Renal cortical epithelial cell (primary cell): ENCODE measurements at places on chromosomes 6 and 20.

DNA sequence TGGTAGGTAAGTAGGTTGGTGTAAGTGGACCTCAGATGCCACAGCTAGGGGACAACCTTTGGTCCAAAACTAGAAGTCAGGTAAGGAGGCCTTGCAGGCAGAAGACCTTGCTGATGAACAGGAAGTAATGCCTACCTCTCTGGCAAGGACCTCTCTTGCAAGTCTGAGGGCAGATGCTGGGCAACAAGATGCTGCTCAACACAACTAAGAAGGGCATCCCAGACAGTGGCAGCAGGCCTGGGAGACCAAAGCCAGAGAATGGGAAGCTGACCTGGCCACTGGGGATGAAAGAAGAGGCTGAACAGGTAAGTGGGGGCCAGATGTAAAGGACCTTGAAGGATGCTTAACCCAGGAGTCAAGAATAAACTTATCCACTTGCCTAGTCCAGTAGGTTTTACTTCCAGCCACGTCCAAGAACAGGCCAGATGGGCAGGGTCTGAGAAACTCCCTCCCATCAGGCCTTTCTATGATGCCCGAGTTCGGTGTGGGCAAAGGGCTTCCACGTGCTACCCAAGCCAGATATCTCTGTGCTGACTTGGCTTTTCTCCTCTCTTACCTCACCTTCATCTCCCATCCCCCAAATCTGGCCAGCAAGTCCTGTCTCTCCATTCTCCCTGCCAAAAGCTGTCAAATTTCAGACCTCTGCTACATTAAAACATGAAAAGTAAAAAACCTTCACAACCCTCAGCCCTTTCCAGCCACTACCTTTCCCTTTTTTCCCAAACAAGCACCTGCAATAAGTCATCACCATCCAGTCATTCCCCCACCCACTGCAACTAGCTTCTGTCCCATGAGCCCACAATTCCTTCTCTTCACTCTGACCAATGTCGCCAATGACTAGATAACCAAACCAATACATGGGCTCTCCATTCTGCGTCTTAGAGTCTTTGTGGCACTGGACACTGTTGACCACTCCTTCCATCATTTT is 11.5 kb upstream of the PLCG1 start:
- no peak for DNase-seq

GRCh38 chr20:61902221-61902869 is 163.3 kb downstream of the TAF4 start:
- no peak for DNase-seq

DNA sequence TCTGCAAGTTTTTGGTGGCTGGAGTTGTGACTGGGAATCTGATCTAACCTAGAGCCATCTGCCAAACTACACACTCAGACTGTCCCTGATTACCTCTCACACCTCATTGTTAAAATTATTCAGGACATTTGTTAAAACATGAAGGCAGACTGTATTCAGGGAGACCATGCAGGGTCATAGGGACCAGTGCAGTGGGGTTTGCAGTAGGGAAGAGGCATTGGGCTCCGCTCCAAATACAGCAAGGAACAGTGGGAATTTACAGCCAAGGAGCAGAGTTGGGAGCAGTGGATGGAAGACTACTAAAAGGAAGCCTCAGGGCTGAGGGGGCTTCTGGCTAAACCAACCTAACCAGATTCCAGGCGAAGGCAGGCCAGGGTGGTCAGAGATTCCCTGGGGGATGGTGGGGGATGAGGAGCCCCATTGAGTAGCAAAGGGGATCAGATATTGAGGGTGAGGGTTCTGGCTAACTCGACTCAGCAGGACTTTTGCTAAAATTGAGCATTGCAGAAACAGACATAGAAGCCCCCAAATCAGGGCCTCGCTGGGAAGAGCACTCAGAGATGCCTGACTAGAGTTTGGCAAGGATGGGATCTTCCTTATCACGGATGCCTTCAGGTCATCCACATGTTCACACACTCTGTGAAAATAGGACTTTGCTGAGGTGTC is 172.0 kb downstream of the ZDHHC14 start:
- DNase-seq = no peak

DNA sequence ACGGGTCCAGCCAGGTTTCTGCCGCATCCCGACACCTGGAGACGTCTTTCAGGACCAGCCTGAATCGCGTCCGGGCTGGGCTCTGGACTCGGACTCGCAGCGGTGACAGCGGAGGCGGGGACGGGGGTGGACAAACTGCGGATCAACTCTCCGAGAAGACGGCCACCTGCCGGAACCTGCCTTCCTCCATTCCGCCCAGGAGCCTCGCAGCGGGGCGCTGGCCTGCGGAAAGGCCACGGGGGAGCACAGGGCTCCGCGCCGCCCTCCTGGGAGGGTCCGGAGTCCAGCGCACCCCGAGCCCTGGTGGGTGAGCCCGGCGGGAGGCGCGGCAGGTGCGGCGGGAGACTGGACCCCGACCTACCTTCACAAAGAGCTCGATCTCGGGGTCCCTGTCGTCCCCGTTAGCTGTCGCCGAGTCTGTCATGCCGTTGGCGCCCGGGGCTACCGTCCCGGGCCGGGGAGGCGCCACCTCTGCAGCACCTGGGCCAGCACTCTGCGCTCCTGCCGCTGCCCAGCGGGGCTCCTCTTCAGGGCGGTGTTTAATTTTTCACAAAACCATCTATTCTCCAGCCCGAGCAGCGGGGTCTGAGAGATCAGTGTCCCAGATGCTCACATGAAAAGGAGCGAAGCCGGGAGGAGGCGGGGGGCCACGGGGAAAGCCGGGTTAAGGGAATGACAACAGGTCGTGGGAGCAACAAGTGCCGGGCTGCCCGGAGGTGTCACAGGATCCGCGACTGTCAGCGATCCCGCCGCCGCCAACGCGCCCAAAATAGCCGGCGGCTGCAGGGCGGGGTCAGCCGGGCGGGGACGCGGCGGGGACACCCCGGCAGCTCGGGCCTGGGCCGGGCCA is at the start of gene CLIC5:
TSS of gene CLIC5 (minus strand) at position 742 of the 850 bp plus-strand sequence. CDS start at position 424, 318 bp downstream.
- DNase-seq = no peak

- peak; percentile 88 for DNase-seq
These were observed 3.7 kb downstream of the AK9 start for GRCh38 chr6:109687271-109687761.

GRCh38 chr6:94510877-94511276 is 1066.5 kb upstream of the MANEA start:
- no peak for DNase-seq

GRCh38 chr6:51028276-51028675 is 209.6 kb downstream of the TFAP2B start:
- peak; percentile 85 for DNase-seq

DNA sequence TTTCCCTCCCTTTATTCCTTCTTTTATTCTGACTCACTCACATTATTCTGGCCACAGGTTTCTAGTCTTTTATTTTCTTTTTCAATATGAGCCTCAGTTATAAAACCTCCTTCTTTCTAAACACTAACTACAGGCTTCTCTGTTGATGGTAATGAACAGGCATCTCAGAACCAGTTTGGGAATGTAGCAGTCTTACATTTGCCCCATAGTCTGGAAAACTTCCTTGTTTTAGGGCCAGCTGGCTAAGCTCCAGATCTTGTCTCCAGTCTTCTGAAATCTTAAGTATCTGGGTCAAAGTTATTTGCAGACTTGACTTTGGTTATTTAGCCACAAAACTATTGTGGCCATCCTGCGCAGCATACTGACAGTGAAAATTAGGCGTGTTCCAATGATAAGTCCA is 97.0 kb upstream of the MAN1A1 start:
- peak; percentile 87 for DNase-seq

DNA sequence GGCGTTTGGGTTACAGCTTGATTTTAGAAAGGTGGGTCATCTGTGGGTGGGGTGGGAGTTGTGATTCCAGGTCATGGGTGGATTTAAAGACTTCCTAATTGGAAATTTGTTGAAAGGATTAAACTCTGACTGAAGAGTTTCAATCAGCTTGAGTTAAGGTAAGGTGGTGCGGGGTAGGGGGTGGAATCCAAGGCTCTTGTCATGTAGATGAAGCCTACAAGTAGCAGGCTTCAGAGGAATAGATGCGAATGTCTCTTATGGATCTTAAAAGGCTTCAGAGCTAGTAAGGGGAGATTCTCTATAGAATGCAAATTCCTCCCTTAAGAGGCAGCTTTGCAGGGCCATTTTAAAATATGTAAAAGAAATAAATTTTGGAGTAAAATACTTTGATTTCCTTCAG is 645.3 kb downstream of the FRK start:
- no peak for DNase-seq

DNA sequence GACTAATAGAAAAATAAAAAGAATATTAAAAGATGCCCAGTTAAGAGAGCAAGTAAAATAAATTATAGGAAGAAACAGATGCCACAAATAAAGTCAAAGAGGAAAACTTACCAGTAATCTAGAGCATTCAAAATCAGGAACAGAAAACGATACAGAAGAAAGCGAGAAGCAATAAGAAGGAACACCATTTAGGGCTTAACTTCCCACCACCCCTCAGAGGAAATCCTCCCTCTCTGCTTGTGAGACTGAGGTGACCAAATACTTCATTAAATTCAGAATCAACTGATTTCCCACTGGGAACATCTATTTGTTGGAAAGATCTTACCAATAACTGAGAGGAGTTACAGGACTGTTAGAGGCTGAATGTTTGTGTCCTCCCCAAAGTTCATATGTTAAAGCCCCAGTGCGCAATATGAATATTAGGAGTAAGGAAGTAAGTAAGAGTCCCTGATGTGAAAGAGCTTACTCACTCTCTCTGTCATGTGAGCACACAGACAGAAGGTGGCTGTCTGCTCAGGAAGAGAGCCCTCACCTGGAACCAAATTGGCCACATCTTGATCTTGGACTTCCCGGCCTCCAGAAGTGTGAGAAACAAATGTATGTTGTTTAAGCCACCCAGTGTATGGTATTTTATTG is 19.5 kb downstream of the KATNA1 start:
- no peak for DNase-seq

GRCh38 chr6:85361643-85362014 is 88.3 kb upstream of the NT5E start:
- DNase-seq = no peak

DNA sequence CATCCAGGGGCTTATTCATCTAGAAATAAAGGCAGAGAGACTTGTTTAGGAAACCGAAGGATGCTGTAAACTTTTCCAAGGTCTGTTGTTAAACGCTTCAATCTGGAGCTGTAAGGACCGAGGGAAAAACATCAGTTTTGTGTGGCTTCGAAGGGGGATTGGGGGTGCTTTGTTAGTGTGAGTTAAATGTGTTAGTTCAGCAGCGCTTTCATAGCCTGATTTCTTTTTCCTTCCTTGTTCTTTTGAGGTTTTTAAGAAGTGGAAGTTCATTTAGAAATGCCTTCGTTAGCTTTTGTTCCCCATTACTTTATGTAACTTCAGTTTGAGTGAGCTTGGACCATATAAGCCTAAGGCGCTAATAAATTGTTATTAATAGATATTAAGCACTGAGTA is 1.5 kb downstream of the ANKS1A start:
- DNase-seq = no peak

GRCh38 chr6:170068496-170068895 is 222.4 kb downstream of the DLL1 start:
- no peak for DNase-seq
